Ovary (tissue), 10 donors: ENCODE measurements at places on chromosomes 3 and 15. TPM values are rescaled to one million over a fixed set of nuclear protein-coding genes. Genes with fewer than 3 reads are reported as not detected.

GRCh38 chr3:103712320-103713008, 1277.6 kb downstream of the ZPLD1 start:
- no peak for DNase-seq

GRCh38 chr3:98793971-98794370, 30.8 kb downstream of the ST3GAL6 start:
- no peak for DNase-seq

GRCh38 chr3:11928381-11928780, 75.8 kb upstream of the SYN2 start:
- no peak for DNase-seq

DNA sequence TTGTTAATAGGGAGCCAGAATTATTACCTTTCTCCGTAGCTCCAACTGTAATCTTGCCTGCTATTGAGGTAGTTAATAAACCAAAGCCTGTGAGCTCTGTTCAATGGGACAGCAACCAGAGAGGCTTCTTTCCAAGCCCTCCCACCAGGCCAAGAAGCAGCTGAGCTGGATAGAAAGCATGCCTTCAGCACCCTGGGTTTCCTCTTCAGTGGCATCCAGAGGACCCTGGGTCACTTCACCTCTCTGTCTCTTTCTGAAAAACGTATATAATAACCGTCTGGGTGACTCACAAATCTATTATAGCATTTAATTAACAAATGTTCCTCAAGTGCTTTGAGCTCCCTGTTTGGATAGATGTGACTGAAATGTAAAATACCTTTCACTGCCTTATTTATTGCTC, 420.0 kb downstream of the LPP start:
- DNase-seq, result no peak

- no peak for DNase-seq
Observed at GRCh38 chr3:58231666-58232065, 5.9 kb upstream of the ABHD6 start.

DNA sequence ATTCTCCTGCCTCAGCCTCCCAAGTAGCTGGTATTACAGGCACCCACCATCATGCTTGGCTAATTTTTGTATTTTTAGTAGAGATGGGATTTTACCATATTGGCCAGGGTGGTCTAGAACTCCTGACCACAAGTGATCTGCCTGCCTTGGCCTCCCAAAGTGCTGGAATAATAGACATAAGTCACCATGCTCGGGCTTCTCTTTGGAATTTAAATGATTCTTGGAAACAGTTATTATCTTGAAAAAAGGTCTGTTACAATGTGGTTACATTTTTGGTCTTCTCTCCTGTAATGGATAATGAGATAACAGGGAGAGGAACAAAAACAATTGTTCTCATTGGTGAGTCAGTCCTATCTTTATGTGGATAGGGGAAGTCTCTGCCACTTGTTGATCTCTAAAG, 59.8 kb upstream of the AADACL2 start:
- DNase-seq, result no peak

ISLR gene
- total RNA-seq, result 152 TPM

GRM7 gene
- total RNA-seq, result 0.24 TPM
